Right forelimb (tissue), 1 donor: ENCODE measurements at places on chromosomes 11 and 22.
A peak's percentile ranks its signal among the peaks of the same experiment; 100 is the strongest.

DNA sequence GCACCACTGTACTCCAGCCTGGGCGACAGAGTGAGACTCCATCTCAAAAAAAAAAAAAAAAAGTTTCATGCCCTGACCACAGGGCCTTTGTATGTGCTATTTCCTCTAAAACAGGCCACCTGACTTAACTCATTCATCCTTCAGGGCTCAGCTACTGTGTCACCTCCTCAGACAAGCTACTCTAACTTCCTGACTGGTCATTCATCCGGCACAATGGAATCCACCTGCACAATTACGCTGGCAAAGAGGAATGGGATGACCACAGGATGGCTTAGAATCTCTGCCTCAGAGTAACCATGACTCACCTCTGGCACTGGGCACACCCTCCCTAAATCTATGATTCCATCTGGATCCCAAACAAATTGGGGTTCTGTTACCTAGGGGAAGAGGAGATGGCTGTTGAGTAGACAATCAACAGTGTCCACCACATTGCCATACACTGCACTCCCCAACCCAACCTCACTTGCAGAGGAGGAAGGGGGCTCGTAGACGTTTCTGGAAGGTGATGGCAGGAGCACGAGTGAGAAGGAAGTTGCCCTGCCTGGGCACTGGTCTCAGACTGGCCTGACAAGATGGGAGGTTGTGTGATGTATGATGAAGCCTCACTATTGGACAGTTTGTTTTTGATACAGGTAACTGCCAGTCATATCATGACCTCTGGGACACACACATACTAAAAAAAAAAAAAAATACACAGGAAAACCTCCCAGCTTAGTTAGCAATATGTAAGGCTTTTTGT, 22.8 kb upstream of the HMOX1 start:
- DNase-seq, result no peak

GRCh38 chr11:107859459-107860239, 1.1 kb upstream of the SLC35F2 start:
- no peak for DNase-seq

GRCh38 chr11:19843079-19843478, 130.4 kb downstream of the NAV2 start:
- no peak for DNase-seq

- no peak for DNase-seq
Observed at GRCh38 chr11:45232341-45233080, 53.6 kb downstream of the SYT13 start.

GRCh38 chr11:112615891-112616290, 345.3 kb upstream of the NCAM1 start:
- no peak for DNase-seq

DNA sequence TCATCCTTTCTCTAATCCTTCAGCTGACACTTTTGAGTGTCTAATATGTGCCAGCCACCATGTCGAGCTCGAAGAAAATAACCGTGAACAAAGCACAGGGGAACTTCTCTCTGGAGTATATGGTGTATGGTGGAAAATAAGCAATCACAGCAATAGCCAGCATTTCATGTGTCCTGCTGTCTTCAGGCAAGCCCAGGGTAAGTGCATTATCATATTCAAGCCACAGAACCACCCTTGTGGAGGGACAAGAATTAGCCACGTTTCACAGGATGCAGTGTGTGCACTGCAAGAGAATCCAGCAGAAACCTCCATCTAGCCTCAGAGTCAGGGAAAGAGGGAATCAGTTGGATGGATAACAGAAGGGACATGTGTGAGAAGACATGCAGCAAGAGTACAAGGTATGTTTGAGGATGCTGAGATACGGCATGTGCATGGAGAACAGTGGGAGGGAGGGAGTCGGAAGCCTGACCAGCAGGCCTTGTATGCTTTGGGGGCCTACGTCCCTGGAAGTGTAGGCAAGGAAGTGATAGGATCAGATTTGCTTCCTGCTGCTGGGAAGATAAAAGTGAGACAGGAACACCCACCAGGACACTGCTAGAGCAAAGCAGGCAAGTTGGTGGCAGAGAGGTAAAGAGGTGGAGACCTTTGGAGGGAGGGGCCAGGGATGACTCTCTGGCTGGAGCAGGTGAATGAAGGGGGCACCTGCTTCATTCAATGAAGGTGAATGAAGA, 14.7 kb upstream of the GNAZ start:
- DNase-seq, result no peak

DNA sequence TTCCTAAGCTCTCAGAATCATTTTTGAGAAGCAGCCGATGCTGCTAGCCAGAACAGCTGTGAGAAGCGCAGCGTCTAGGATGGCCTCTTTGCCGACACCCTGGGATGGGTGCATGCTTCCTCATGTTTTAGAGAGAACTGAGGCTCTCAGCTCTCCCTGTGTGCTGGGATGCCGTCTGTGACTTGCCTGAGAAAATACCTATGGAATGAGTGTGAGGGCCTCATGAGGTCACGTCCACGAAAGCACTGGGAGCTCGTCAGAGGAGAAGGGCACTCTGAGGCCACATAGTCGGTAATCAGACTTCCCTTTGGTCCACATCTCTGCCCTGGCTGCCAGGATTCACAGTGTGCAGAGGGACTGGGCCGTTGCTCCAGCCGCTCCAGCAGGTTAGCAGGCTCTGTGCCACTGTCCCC, 54.7 kb downstream of the MICAL3 start:
- DNase-seq, result no peak

GRCh38 chr22:32880061-32880460, 78.6 kb downstream of the TIMP3 start:
- no peak for DNase-seq

DNA sequence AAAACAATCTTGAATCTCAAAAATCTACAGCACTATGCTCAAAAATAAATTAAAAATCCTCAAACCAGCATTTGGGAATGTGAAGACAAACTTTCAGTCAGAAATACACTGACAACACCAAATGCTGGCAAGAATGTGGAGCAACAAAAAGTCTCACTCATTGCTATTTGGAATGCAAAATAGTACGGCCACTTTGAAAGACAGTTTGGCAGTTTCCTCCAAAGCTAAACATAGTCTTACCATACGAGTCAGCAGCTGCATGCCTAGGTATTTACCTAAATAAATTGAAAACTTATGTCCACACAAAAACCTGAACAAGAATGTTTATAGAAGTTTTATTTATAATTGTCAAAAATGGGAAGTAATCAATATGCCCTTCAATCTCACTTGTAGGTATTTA, 904.2 kb upstream of the LRRC4C start:
- DNase-seq, result no peak

GRCh38 chr11:76075716-76076115, 130.6 kb downstream of the WNT11 start:
- DNase-seq, result no peak

- DNase-seq, result no peak
Observed at GRCh38 chr11:68940651-68941323, 37.1 kb downstream of the IGHMBP2 start.

- DNase-seq, result no peak
Observed at GRCh38 chr11:94507485-94507884, 4.8 kb upstream of the C11orf97 start.

- no peak for DNase-seq
Observed at GRCh38 chr11:47392546-47393162, 14.3 kb upstream of the SPI1 start.

- no peak for DNase-seq
Observed at GRCh38 chr11:134751031-134751585, 339.1 kb upstream of the B3GAT1 start.

GRCh38 chr22:42830161-42830560, 26.9 kb downstream of the ARFGAP3 start:
- DNase-seq, result no peak

GRCh38 chr11:76629116-76629852, 41.3 kb downstream of the LRRC32 start:
- DNase-seq, result no peak

DNA sequence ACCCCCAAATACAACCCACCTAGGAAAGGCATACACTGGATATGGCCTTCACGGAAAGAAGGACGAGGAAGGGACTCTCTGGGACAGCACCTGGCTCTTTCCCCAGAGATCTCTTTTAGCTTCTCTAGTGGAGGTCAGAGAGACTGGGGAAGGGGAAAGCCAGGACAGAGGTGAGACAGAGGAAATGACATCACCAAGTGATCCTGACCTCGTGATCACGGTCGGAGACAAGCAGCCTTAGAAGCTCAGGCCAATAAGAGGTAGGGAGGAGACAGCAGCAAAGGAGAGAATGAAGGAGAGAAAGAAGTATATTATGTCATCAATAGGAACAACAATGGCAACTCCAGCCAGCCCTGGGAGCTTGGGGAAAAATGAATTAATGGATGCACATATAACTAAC, 15.4 kb upstream of the TMPRSS13 start:
- no peak for DNase-seq

DNA sequence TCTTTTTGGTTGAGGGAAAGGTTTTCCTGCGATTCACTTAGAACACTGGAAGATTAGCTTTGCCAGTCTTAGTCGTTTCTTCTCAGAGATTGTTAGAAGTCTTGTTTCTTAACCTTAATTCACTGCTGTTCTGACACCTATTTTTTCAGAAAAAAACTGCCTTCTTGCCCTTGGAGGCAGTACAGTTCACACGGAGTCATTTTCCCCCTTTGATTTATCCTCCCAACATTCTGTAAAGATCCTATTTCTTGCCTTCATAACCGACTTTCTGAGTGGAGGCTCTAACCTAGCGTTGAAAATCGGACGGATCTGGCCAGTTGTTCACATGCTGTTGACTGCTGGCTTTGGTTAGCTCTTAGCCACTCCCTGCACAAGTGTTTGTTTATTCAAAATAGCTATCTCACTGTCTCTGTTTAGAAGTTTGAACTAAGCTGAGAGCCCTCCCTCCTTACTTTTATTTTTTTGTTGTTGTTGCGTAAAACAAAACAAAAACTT, 737 bp downstream of the BCL2L13 start:
- peak; percentile 56 for DNase-seq
